Kidney glomerular epithelial cell (primary cell): ENCODE measurements at places on chromosomes 3 and 15.
A peak's percentile ranks its signal among the peaks of the same experiment; 100 is the strongest.

GRCh38 chr3:185943760-185944106 lies 5.9 kb upstream of the TRA2B start:
- DNase-seq: no peak

- DNase-seq: no peak
Observed at GRCh38 chr15:56760186-56760585, 26.9 kb upstream of the ZNF280D start.

GRCh38 chr15:59206623-59207183 lies at the start of gene LDHAL6B:
TSS of gene LDHAL6B (plus strand) at chr15:59206843. CDS start at chr15:59206941, 98 bp downstream.
- DNase-seq: no peak

DNA sequence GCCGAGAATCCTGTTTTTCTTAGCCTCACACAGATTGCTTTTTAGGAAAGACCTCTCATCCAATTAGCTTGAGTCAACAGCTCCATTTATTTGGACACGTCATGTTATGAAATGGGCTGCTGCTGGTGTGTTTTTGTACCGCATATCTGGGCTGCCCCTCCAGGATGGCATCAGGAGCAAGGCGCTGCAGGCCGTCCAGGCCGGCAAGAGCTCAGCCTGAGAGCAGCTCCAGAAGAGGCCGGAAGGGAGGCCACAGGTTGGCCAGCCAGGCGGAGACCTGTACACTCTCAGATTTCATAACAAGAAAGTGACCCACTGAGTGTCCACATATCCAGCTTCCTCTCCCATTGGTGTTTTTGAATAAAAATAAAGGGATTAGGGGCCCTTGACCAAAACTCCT lies 28.3 kb downstream of the FOXL2NB start:
- DNase-seq: no peak

- no peak for DNase-seq
Observed at GRCh38 chr15:58588096-58588495, 156.3 kb downstream of the LIPC start.

- DNase-seq: no peak
Observed at GRCh38 chr3:67739851-67740250, 85.4 kb upstream of the SUCLG2 start.

GRCh38 chr3:83048556-83048955 lies 1287.1 kb upstream of the GBE1 start:
- DNase-seq: no peak

GRCh38 chr15:90915808-90916440 lies 12.8 kb downstream of the MAN2A2 start:
- no peak for DNase-seq

DNA sequence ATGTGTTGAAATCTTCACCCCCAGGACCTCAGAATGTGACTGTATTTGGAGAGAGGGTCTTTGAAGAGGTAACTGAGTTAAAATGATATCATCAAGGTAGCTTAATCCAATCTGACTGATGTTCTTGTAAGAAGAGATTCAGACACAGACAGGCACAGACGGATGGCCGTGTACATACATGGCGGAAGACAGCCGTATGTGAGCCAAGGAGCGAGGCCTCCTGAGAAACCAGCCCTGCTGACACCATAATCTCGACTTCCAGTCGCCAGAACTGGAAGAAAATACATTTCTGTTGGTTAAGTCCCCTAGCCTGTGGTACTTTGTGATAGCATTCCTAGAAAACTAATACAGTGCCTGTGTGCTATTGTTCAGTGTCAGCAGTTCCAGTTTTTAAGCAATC lies 73.6 kb downstream of the APBA2 start:
- DNase-seq: no peak

- no peak for DNase-seq
Observed at GRCh38 chr3:15562560-15562959, 38.8 kb downstream of the HACL1 start.

DNA sequence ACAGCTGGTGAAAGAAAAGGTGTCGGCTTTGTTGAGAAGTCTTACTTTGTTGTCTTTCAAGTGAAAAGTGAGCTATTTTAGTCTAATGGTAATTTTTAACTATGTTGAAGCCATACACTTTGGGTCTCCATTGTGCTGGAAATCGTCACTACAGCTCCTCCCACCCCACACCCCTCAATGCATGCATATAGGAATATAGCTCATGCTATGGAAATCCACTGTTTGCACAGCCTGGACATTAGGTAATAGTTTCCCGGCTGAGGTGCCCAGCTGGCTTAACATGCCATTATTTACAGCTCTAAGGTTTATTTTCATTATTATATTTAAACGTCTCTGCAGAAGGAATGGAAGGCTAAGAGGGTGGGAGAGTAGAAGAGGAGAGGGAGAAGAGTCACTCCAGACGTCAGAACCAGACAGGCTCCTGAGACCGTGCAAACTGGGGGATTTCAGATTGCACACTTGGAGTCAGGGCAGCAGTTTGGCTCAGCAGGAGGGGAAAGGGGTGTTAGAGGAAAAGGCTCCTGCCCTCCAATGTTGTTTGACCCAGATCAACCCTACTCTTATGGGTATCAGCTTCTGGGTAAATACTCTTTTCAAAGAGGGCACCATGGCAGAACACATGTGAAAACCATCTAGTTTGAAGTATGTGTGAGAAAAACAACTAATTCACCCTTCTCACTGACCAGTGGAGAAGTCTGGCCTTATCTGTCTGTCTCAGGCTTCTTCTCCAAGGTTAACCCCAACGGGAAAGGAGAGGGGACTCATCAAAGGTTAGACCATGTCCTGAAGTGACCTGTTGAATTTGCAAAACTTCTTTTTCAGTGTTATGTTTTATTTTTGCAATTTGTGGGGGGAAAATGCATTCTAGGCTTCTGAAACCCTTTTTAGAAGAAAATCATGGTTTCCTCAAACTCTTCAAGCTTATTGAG lies 218.7 kb upstream of the CTDSPL start:
- no peak for DNase-seq

DNA sequence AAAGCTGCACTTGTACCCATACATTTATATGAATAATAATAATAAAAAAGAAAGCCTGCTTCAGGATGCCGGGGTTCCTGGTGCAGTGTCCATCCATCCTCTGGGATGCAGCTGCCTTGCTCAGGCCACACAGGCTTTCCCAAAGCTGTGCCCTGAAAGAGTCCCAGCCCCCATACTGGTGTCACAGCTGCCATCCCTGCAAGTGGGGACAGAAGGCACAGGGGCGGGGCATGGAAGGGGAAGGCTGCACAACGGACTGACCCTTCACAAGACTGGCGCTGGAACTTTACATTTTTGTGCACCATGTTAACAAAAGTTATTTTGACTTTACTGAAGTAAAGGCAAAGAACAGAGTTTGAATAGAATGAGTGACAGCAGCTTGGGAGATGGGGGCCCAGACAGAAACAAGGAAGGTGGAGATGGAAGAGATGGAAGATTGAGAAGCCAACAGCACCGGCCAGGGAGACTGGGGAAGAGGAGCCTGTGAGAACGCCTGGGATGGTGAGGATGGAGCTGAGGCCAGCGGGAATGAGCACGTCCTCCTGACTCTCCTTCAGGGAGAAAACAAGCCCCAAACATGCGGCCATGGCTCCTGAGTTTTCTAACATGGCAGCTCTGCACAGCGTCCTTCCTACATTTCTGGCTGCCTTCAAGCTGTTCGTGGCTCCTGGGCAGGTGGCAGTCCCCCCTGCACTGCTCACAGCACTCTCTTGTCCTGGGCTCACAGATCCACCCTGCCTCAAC lies 73.1 kb downstream of the ABTB1 start:
- no peak for DNase-seq

DNA sequence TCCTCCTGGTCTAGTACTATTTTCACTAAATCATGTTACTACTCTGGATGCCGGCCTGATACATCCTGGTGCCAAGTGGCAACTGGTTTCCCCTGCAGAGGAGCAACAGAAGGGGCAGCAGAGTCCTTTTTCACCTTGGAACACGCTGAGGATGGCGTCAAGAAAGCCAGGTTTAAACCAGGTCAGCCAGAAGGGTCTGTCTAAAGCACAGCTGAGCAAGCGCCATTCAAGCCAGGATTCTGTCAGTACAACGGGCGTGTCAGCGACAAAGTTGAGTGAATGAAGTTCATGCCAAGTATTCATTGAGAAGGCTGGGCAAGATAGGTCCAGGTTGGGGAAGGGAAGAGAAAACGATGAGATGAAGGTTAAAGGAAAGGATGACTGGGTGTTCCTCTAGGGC lies 88.2 kb downstream of the FBN1 start:
- no peak for DNase-seq

- DNase-seq: no peak
Observed at GRCh38 chr15:64753480-64754185, 21.8 kb downstream of the RBPMS2 start.

- no peak for DNase-seq
Observed at GRCh38 chr3:184426691-184427141, 46.9 kb downstream of the CHRD start.

- DNase-seq: no peak
Observed at GRCh38 chr3:21271606-21272016, 479.4 kb downstream of the ZNF385D start.

DNA sequence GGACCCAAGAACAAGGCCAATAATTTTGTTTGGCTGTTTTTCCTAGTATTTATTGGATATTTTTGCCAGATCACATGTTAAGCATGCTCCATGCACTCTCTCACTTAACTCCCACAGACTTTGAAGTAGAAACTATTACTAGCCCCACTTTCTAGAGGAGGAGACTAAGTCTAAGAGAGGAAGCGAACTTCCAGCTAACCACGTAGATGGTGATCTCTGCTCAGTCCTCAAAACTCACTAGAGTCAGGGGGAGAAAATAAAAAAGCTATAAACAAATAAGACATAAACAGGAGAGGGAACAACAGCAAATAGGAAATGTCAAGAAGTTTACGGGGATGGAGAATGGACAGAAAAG lies 481.0 kb upstream of the PROK2 start:
- DNase-seq: no peak

- no peak for DNase-seq
Observed at GRCh38 chr3:18223571-18223970, 201.6 kb downstream of the SATB1 start.

- DNase-seq: peak; percentile 8
Observed at GRCh38 chr15:90001683-90002427, 731 bp downstream of the ZNF710 start.

DNA sequence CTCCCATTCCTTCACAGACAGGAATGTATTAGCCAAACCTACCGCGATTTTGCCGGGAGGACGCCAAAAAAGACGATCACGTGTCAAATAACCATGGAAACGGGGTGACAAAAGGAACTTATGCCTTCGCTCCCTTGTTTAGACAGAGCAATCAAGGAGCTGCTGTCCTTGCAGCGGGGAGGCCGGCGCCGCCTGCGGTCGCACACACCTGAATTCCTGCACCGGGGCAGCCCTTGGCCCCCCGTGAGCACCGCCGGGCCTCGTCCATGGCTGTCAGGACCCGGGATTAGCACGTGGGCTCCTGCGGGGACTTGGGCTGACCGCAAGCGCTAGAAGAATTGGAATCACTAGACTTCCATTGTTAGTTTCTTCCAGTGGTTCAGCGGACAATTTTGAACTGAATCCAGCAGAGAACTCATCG lies 193.1 kb downstream of the SHQ1 start:
- DNase-seq: no peak

DNA sequence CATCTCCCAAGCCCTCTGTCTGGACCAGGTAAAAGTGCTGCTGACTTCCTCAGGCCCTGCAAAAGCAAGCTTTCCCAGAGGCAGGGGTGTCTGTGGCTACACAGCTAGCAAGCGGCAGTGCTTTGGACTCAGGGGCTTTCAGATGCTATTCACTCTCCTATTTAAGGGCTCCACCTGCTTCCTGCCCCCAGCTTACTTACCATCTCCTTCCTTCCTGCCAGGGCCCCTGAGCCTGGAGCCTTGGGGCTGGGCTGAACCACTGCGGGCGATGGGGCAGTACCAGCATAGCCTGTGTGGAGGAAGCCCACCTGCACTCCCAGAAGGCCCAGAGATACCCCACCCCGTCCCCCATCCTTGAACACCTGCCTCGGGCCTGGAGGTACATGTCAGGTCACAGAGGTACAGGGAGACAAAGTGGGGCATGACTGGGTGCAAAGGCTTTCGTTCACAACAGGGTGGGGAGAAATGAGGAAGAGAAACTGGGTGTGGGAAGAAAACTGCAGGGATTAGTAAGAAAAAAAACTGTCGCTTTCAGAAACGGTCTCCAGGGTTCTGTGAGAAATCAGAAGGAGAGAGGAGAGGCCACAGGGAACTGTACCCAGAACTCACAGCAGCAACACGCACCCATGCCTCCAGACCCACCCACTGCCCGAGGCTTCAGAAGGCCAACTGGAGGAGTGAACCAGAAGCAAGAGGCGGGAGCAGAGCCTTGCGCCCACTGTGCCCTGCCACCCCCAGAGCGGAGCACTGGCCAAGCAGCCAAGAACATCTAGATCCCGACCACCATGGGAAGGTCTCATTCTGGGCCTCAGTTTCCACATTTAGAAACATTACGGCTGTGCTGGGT lies 49.5 kb downstream of the CCDC12 start:
- DNase-seq: no peak

- DNase-seq: no peak
Observed at GRCh38 chr3:195461594-195462307, 18.9 kb upstream of the ACAP2 start.

GRCh38 chr15:51967583-51967982 lies 4.0 kb downstream of the LEO1 start:
- DNase-seq: no peak

DNA sequence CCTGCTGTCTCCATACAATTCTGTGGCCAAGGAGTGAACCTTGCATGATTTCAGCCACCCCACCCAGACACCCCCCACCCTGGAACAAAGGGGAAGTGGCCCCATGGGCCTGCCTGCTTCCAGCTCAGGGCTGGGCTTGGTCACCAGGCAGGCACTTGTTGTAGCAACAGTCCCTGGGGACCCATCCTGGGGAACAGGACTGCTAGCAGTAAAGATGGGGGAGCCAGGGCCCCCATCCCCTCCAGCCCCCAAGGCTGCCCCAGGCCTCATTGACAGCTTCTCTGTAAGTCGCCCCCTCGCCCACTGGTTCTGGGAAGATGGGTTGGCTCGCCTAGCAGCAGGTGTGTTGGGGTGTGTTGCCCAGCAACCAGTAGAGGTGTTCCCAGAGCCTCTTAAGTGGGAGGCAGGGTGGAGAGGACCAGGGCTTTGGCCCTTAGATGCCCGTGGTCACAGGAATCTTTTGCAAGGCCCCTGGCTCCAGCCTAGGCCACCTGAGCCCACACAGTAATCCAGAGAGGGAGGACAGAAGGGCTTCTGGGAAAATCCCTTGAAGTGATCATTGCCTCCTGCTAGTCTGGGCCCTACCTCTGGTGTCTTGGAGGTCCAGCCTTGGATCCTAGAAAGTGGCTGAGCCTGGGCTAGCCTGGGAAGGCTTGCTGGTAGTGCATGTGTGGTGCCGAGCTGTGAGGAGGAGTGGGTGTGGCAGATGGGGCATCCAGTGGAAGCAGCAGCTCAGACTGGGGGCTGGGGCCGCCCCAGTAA lies 48.9 kb downstream of the CYP11A1 start:
- DNase-seq: no peak

DNA sequence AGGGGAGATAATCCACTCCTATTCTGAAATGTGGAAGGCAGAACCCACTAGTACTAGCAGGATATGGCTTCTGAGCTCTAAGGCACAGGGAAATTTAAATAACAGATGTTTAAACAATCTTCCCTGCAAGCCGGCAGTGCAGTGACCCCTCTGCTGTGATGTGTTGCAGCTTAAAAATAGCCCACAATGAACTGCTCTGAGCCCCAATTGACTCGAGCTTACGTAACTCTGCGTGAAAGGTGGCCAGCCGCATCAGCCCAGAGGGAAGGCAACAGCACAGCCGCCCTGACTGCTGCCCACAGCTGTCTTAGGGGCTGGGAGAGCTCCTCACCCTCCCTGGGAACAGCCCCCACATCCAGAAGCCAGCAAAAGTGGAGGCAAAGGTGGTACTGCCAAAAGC lies 12.5 kb upstream of the CAMKV start:
- DNase-seq: no peak

GRCh38 chr15:86855307-86856291 lies 775.9 kb downstream of the AGBL1 start:
- DNase-seq: no peak
